ENCODE measurements at places on chromosomes 1 and 21.
A peak's percentile ranks its signal among the peaks of the same experiment; 100 is the strongest.

DNA sequence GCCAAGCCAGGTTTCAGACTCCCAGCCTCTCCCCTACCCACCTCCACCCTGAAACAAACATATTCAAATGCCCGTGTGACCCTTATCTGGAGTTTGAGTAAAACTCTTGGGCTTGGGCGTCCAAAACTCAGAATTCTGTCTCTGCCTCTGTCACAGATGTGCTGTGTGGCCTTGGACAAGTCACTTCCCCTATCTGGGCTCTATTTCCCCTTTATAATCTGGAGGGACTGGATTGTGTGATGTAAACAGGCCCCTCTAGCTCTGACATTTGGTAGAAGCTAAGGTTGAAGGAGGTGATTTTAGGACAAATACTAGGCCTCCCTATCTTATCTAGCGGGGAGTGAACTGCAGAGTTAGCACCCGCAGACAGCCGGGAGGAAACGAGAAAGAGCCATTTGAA, 67.5 kb downstream of the IGSF21 start:
- DNase-seq = no peak

GRCh38 chr1:182084487-182085316, 23.2 kb upstream of the ZNF648 start:
- DNase-seq = peak; percentile 80

DNA sequence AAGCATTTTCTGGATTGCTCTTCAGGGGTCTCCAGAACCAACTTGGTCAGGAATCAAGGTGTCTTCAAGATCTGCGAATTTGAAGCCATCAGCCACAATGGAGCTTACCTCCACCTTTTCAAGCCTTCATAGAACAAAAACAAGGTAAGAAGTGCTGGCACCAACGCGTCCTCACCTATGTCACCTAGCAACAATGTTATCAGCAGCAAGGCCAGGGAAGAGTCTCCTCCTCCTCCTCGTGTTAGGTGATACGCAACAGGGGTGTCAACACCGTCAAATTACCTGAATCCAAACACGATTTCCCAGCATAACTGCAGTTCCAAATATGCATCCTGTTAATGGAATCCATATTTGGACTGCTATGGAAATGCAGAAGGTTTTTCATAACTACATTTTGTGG, 4.1 kb upstream of the TIAM1 start:
- DNase-seq = no peak

- peak; percentile 58 for DNase-seq
Observed at GRCh38 chr1:235513495-235514366, 9.5 kb upstream of the B3GALNT2 start.

GRCh38 chr1:247386217-247386616, 29.8 kb upstream of the NLRP3 start:
- no peak for DNase-seq

DNA sequence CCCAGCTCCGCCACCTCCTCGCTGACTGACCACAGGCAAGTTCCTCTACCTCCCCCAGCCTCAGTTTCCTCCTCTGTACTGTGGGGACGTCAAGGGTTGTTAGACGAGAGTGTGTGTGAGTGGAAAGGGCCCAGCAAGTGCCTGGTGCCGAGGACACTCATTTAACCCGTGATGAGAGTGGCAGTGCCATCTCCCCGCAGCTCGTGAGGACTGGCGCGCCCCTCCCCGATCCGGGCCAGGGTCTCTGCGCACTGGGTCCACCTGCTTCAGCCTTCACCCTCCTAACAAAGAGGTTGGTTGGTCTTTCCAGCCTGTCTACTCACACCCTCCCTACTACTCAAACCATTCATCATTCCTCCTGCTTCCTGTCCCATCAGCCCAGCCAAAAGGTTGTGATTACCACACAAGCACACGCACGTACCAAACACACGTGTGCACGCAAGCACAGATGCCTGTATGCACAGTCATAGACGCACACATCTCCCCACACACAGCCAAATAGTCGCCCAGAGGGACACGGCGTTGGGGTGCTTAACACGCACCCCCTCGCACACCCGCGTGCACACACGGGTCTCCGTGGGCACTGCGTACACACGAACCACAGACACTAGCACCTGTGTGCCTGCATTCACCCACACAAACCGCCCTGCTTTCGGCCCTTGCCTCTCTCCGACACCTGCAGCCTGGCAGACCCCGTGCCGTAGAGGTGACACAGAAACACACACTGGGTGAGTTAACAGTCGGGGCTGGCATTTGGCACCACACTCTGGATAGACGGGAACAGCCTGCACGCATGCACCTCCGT, 39.3 kb downstream of the TAS1R2 start:
- DNase-seq = no peak

DNA sequence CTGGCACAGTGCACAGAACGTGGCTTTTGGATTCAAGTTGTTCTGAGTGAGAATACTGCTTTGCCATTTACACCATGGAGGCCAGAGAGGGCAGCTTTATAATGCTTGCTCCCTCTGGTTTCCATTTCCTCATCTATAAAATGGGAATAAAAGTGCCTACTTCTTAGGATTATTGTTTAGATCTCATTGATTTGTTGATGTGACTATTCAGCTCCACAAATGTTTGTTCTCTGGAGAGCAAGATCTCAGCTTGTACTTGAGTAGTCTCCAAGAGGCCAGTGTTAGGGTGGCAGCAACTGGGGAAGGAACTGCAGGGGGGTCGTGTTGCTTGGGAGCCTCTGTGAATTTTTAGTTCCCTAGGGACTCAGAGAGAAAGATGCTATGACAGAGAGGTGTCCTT, 55.2 kb downstream of the YARS1 start:
- DNase-seq = no peak

GRCh38 chr1:174874331-174875053, 125.3 kb upstream of the CACYBP start:
- DNase-seq = no peak

DNA sequence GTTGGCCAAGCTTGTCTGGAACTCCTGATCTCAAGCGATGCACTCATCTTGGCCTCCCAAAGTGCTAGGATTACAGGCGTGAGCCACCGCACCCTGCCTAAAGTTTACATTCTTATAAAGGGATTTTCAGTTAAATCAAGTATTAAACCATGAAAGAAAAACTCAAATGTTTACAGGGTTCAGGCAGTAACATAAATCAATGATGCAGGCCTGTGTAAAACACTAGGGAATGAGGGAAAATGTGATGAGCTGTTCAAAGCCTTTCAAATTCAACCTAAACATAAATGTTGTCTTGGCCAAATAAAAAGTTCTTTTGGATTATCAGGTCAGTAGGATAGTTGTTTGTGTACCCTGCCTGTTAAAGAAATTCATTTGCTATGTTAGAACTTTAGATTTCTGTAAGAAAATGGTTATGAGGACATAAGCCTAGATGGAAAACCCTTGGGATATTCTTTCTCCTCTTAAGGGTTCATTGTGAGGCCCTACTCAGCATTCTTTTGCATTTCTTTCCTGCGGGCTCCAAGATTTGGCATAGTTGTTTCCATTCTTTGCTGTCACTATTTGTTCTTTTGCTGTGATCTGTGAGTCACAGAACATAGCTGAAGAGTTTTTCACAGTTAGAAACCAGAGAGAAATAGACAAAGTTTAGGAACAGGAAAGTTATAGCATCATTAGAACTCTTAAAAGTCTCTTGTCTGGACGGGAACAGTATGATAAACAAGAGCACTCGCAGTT, 8.9 kb upstream of the ZRANB2 start:
- no peak for DNase-seq

- no peak for DNase-seq
Observed at GRCh38 chr1:204045430-204045829, 27.5 kb upstream of the SOX13 start.

DNA sequence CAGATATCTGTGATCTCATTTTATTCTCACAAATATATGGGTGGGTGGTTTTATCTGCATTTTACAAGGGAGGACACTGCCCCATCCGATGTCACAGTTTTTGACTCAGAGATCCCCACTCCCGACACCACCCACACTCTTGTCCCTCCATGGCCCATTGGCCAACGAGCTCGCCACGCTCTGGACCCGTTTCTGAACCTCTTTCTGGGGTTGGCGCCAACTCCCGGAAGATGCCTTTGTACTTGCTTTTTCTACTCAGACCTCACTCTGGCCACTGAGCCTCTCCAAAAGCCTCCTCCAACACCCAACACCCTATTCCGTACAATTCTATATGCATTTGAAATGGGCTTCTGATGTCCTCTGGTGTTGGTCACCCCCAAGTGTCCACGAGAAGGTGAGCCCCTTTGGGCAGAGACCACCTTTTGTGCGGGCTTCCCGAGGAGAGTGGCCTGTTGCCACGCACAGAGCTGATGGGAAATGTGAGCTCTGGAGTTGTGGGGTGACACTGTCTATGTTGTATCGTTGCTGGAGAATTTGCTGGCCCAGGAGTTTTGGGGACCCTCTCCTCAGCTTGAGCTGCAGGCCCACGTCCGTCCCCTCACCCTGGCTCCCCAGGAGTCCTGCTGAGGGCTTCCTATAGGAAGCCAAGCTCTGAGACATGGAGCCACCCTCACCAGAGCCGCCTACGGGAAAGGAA, 366.9 kb upstream of the VAMP3 start:
- no peak for DNase-seq

GRCh38 chr21:35932232-35932911, 128.0 kb downstream of the SETD4 start:
- DNase-seq = no peak

GRCh38 chr1:203992440-203992839, 80.5 kb upstream of the SOX13 start:
- no peak for DNase-seq

- DNase-seq = no peak
Observed at GRCh38 chr1:25529518-25530185, 13.8 kb upstream of the LDLRAP1 start.

GRCh38 chr1:52366517-52366827, 467 bp upstream of the CC2D1B start:
- no peak for DNase-seq

- no peak for DNase-seq
Observed at GRCh38 chr1:114901814-114902213, 47.2 kb downstream of the SYCP1 start.

GRCh38 chr21:14739590-14739989, 193.5 kb upstream of the SAMSN1 start:
- no peak for DNase-seq

DNA sequence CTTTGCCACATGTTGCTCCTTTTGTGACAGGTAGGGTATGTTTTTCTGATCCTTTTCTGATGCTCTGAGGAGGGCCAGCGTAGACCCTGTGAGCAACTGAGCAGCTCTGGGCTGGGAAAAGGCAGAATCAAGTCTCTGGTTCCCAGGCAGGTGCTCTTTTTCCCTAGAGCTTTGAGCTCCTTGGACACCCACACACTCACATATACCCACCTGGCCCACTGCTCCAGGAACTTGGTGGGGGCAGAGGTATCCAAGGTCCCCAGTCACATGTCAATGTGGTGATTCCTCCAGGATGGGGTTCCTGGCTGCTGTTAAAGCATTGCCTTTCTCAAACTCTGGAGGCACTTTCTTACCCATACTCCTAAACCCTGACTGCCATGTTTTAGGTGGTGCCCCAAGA, 5.4 kb downstream of the CD2 start:
- DNase-seq = no peak

GRCh38 chr1:109361649-109362048, 36.1 kb downstream of the SORT1 start:
- DNase-seq = no peak

Measured in stimulated activated CD4-positive, alpha-beta T cell treated with anti-CD3 and anti-CD28 coated beads, Interleukin-2, amount 100 ng/mL, for 48 hours (primary cell).